ENCODE measurements at places on chromosomes 3 and 15.

DNA sequence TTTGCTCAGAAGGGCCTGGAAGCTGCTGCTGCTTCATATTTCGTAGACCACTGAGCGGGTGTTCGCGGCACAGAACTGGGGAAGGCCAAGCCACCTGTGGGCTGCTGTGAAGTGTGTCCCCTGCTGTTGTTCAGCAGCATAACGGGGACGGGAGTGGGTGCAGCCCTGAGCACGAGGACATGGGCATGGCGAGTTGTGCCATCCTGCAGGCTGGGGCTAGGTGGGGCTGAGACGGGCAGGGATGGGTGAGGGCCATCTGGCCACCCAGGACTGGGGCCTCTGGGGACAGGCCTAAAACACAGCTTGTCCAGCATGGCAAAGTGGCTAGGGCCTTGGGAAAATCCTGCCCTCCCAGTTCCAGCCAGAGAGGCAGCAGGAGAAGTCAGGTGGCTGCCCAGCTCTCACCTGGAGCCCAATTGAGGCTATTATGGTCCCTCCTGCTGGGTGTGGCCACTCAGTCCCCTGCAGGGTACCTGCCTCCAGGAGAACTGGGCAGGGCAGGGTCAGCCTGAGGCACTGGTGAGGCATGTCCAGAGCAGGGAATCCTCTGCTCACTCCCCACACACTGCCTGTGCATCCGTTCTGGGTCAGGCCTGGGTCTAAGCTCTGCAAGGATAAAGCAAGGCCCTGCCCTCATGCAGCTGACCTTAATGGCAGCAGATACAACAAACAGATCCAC lies 29.5 kb downstream of the CFAP100 start:
- no peak for DNase-seq

DNA sequence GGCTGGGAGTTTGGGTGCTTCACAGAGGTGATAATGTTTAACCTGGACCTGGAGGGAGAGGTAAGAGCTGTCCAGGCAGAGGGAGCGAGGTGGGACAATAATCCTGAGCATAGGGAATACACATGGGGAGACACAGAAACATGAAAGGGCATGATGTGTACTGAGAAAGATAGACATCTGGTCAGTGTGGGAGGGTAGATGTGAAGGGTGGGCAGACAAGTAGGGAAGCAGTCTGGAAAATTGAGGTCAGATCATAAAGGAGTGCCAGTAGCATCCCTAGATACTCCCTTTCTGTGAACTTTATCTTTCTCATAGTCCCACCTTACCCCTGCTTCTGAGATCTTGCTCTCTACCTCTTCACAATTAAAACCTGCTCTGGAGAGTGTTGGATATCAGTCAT lies 12.0 kb upstream of the GLCE start:
- DNase-seq: no peak

GRCh38 chr3:136778865-136779264 lies 26.7 kb upstream of the STAG1 start:
- DNase-seq: no peak

GRCh38 chr3:186359078-186359477 lies 3.0 kb downstream of the DGKG start:
- no peak for DNase-seq
